ENCODE measurements at places on chromosomes 7 and 10.

DNA sequence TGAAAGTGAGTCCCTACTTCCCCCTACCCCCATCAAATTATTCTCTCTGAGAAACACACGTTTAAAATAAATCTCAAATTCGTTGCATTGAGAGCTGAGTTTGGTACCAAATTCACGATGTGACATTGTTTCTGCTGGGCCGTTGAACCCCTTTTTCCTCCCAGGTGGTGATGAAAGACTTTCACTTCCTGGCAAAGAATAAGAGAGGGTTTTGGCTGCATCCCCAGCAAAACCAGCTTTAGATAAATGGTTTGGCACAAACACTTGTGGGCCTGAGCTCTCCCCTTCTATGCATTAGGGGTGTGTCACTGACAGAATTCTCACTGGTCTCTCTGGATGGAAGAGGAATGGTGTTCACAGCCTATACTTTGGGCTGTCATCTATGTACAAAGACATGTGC, 8.8 kb upstream of the DNTT start:
- no peak for DNase-seq

- DNase-seq = no peak
Measured at GRCh38 chr10:48500771-48501170, 104.1 kb downstream of the ARHGAP22 start.

DNA sequence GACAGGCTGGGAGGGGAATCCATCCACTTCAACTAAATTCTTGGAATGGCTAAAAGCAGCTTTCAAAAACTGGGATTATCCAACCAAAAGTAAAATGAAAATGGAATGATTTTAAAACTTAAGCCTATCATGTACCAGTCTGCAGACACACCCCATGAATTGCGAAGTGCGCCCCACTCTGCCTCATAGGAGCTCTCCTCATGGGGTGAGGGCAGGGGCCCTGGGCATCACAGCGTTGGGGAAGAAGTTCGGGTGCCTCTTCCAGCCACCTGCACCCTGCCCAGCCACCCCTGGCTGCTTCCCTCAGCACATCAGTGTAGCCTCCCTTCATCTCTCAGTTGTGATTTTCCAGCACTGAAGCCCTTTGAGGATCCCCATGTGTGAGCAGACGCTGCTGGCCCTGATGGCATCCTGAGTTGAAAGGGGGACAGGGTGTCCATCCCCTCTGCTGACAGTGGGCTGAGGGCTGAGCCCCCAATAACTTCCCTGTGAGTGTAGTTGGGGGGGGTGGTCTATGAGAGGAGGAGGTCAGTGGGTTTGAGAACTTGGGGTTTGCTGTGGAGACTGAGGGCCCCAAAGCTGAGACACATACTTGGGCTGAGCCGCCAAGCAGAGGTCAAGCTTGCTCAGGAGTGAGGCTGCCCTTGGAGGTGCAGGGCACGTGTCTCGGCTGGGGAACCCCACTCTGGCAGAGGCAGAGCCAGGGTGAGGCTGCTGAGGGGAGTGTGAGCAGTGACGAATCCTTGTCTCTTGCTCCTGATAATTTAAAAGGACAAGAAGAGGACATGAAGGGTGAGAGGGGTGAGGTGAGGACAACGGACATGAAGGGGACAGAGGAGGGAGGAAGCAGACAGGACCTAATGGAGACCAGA, 542.1 kb downstream of the TCERG1L start:
- DNase-seq = no peak

GRCh38 chr7:156230576-156230975, 410.0 kb upstream of the RNF32 start:
- no peak for DNase-seq

DNA sequence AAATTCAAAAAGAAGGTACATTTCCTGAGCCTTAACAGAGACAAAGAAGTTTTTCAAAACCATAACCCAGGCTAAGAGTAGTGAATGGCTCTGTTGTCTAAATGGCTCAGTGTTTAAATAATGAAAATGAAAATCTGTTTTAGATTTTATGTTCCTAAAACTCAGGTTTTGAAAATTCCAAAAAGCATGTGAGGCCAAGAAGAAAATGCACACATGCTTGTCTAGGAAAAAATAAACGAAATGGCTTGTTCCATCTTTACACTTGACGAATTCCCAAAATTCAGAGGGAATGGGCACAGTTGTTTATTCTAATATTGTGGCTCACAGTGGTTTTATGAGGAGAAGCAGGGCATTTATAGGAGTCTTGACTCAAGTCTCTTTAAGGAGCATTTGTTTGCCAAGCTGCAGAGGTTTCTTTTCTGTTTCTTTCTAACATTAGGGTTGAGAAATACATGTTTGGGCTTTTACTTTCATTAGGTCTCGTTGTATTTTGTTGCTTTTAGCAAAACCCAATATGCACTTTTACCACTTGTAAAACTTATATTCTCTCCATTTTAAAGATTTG, 527.6 kb upstream of the ANKRD30A start:
- no peak for DNase-seq

DNA sequence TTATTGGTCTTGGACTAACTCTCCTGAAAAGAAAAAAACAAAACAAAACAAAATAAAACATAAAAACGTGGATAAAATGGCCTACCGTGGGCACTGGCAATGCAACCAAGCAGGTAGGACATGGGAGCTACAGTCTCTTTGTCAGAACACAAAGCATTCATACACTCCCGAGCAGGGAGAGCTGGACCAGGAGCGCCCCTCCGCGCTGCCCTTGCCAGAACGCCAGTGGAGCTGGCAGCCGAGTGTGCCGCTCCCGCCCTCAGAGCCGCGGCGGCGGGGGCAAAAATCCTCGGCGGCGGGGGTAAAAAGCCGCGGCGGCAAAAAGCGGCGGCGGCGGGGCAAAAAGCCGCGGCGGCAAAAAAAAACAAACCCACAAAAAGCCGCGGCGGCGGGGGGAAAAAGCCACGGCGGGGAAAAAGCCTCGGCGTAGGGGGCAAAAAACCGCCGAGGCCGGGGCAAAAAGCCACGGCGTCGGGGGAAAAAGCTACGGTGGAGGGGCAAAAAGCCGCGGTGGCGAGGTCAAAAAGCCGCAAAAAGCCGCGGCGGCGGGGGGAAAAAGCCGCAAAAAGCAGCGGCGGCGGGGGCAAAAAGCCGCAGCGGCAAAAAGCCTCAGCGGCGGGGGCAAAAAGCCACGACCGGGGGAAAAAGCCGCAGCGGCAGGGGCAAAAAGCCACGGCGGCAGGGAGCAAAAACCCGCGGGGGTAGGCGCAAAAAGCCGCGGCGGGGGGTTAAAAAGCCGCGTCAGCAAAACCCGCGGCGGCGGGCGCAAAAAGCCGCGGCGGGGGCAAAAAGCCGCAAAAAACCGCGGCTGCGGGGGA, 418.1 kb downstream of the ZNF716 start:
- DNase-seq = no peak

GRCh38 chr10:62721687-62722086, 82.8 kb upstream of the ADO start:
- no peak for DNase-seq

- DNase-seq = no peak
Measured at GRCh38 chr10:75418293-75418692, 13.1 kb upstream of the LRMDA start.

DNA sequence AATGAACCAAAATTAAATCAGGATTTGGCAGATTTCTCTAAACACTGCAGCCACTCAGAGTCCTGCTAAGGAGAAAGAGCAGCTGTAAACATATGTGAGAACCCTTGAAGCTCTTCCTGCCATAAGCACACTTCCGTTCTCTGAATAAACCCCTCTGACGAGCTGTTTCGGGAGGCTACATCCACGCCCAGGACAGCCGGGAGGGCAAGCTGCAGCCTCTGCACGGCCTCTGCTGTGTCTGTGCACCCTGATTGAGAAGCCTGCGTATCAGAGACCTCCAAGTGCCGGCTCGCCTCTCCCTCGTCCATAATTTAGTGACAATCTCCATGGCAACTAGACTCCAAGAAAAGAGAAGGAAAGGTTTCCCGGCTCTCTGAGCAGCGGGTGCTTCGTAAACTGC, 114.4 kb downstream of the PTPRN2 start:
- no peak for DNase-seq

- no peak for DNase-seq
Measured at GRCh38 chr10:99170116-99170675, 65.5 kb downstream of the HPSE2 start.

GRCh38 chr7:148447221-148447849, 143.2 kb upstream of the C7orf33 start:
- no peak for DNase-seq

GRCh38 chr10:92681306-92681834, 8.4 kb upstream of the HHEX start:
- DNase-seq = no peak

- no peak for DNase-seq
Measured at GRCh38 chr10:4051011-4051640, 266.1 kb upstream of the KLF6 start.

DNA sequence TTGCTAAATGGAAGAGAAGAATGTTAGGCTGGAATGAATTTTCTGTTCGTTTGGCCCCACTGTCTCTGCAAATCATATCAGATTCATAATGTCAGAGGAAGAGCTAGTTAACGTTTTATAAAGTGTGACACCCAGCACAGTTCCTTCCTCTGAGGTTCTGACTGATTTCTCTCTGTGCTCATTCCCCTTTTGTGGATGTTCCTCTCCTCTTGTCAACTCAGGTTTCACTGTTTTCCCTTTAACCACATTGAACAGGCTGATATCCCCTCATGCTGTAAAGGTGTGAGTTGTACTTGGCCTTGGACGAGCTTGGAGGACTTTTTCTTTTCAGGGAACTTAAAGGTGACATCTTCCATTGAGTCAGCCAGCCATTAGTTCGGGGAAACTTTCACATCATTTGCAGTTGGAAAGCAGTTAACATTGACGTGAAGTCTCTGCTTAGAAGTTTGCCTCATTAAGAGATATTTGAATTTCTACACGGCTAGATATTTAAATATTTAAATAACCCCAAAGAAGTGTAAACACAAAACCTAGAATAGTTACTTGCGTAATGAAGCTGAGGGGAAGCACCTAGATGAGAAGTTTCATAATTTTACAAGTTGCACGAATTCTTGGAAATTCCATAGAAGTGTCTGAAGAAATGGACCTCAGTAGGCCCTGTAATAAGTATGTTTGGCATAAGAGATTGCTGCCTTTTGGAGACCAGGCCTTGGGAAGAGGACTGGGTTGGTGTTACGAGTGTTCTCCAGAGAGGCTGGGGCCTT, 101.5 kb upstream of the EGR2 start:
- DNase-seq = no peak

DNA sequence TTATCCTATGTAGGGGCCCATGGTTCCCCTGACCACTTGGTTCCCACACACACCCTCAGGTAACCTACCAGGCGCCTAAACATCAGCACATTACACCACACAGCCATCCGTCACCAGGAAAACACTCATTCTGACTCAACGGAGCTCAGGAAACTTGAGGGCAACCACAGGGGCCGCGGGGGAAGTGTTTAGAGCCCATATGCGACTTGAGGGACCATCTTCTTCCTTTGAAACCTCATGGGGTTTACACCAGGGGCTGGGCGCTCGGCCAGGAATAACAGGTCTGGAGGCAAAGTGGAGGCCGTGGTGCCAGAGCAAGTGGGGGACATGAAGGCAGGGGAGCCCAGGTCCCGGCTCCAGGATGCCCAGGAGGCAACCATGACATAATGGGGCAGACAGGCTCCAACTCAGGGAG, 1.5 kb downstream of the STX1A start:
- DNase-seq = peak; percentile 82

DNA sequence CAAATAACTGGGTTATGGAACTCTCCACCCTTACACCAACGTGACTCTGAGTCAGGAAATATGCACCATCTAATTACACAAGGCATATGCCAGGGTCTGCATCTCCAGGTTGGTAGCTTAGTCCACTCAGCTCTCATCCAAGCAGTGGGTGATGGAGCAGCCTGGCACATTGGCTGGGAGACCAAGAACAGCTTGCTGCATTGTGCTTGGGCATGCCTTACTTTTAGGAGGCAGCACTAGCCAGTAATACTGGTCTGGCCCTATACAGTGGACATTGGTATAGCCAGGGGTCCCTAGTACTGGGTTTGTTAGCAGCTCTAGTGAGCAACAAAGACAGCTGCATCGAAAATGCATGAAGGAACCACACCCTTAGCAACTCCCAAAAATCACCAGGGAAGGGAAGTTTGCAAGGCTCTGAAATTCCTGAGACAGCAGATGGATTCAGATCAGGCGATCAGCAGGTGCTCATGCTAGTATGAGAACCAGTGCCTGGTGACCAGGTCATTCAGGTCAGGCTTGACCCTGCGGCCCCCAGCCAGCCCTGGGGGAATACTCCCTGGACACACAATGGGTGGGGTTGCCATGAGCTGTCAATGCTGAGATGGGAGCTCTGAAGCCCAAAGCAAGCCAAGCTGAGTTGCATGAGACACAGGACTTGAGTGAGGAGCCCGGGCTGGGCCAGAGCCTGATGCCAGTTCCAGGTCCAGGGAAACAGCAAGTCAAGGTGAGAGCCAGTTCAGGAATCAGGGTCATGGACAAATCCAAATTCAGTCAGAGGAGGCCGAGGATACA, 217.9 kb upstream of the ZMIZ1 start:
- DNase-seq = no peak

DNA sequence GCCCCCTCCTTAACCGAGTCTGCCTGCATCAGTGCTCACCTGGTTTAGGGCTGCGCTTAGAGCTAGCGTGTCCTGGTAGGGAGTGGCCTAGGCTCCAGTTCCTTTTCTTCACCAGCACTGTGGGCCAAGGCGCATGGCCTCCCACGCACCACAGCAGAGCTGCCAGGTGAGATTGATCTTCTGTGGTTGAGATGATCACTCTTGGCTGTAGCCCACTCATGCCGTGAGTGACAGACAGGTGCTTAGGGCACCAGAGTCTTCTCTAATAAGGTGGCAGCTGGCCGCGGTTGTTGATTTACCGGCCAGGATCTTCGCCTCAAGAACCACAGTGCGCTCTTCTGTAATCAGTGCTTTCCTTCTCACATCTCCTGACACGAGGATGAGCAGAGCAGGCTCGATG, 157.2 kb upstream of the INSYN2A start:
- DNase-seq = no peak

DNA sequence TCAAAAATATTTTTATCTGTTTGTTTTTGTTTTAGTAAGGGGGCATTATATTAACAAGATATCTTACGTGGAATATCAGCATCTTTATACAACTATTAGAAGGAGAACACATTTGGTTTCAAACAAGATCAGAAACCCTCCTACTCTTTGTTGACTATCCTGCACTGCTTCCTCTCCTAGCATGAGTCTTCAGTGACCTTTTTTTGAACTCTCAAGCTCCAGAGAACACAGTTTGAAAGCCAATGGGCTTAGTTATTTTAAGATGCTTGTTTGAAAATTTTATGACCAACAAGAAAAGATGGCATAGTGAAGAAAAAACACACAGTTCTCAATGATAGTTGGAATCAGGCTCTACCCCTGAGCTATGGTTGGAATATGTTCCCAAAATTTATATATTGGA, 37.2 kb upstream of the RTKN2 start:
- DNase-seq = no peak

DNA sequence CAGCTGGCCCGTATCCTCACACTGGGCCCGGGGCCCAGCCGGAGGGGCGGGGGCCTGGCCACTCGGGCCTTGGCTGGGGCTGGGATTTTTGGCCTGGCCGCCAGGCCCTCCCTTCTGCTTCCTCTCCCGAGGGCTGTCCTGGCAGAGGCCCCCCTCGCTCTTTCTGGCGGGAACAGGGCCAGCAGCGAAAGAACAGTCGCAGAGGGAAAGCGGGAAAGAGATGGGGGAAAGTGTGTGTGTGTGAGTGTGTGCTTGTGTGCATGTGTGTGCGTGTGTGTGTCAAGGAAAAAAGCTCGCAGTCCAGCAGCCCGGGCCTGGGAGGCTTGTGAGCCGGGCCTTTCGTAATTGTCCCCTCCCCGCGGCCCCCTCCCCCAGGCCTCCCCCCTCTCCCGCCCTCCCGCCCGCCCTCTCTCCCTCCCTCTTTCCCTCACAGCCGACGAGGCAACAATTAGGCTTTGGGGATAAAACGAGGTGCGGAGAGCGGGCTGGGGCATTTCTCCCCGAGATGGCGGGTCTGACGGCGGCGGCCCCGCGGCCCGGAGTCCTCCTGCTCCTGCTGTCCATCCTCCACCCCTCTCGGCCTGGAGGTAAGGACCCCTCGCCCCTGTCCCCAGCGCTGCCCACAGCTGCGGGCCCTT, at the start of gene ELN:
ELN (plus strand) TSS at position 491 of the 638 bp plus-strand sequence; CDS start at position 506, 15 bp downstream.
- no peak for DNase-seq

Data from CD4-positive, alpha-beta T cell (primary cell).